ENCODE measurements at places on chromosomes 16 and 17. TPM values are rescaled to one million over a fixed set of nuclear protein-coding genes. Genes with fewer than 3 reads are reported as not detected.

- H3K36me3 ChIP-seq: no peaks in the 10 kb centered on the region
- no peaks in the 10 kb centered on the region for H3K4me1 ChIP-seq
- DNase-seq: no peak
- no peak overlapping the region for H3K4me3 ChIP-seq
- H3K27me3 ChIP-seq: no peaks in the 10 kb centered on the region
- H3K27ac ChIP-seq: no peak overlapping the region
These were observed 402.8 kb upstream of the SALL1 start for GRCh38 chr16:51553910-51554309.

DNA sequence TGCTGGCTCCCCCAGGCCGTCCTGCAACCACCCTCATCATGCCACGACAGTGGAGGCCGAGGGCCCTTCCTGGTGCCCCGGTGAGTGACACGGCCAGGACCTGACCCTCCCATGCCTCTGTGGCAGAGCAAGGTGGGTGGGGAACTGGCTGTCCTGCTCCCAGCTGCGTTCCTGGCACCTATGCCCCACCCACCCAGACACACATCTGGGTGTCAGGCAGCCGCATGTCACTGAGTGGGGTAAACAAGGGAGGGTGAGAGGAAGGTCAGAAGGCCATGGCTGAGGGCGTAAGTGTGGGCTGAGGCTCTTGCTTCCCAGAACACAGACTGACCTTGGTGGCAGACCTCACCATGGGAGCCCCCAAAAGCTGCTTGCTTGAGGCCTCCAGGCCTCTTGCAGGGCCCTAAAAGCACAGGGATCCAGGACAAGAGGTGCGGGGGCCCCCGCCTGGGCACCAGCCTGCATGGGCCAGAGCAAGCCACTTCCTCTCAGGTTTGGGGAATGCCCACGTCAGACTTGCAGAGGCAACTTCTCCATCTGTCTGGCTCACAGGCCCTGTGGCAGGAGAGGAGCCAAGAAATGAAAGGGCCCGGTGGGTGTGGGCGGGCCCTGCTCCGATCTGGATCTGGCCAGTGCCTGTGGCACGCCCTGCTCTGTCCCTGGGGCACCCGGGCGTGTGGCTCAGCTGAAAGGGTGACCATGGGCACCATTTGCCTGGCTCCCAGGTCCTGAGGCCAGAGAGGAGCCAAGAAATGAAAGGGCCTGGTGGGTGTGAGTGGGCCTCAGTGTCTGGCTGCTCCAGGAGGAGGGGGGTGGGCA is 3.9 kb upstream of the CCDC57 start:
- peak; percentile 86 for DNase-seq
- H3K27me3 ChIP-seq: peaks cover 36% of the 10 kb centered on the region
- peak overlapping the region; percentile 84 for H3K27ac ChIP-seq

- no peak for DNase-seq
- no peaks in the 10 kb centered on the region for H3K36me3 ChIP-seq
- no peak overlapping the region for H3K27ac ChIP-seq
- peaks cover 75% of the 10 kb centered on the region for H3K4me1 ChIP-seq
- H3K27me3 ChIP-seq: no peaks in the 10 kb centered on the region
These were observed 69.2 kb downstream of the PRKCB start for GRCh38 chr16:23905027-23905426.

- H3K27me3 ChIP-seq: peaks cover 8% of the 10 kb centered on the region
- H3K4me1 ChIP-seq: no peaks in the 10 kb centered on the region
- no peak for DNase-seq
- no peak overlapping the region for H3K4me3 ChIP-seq
- no peaks in the 10 kb centered on the region for H3K36me3 ChIP-seq
These were observed 94.9 kb downstream of the TMEM132E start for GRCh38 chr17:34673995-34674890.

The KRTAP4-4 gene
- not detected for polyA plus RNA-seq

DNA sequence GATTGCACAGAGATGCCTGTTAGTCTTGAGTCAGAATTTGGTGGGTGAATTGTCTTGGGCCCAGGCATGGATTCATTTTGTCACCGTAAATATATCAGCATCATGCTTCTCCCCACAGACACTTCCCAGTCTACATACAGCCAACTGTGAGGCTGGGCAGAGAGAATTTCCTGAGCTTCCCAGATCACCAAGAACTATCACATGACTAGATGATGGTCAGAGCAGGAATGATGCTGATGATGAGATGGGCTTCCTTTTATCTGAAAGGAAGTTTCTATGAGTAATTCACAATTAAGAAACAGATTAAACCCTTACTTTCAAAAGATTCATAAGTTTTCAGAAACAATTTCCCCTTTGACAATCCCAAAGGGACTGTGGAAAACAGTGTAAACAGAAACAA is 323 bp upstream of the KRTAP9-9 start:
- no peaks in the 10 kb centered on the region for H3K4me1 ChIP-seq
- H3K27me3 ChIP-seq: peaks cover 1% of the 10 kb centered on the region
- no peak overlapping the region for H3K4me3 ChIP-seq
- no peak for DNase-seq
- no peak overlapping the region for H3K27ac ChIP-seq
- no peaks in the 10 kb centered on the region for H3K36me3 ChIP-seq

DNA sequence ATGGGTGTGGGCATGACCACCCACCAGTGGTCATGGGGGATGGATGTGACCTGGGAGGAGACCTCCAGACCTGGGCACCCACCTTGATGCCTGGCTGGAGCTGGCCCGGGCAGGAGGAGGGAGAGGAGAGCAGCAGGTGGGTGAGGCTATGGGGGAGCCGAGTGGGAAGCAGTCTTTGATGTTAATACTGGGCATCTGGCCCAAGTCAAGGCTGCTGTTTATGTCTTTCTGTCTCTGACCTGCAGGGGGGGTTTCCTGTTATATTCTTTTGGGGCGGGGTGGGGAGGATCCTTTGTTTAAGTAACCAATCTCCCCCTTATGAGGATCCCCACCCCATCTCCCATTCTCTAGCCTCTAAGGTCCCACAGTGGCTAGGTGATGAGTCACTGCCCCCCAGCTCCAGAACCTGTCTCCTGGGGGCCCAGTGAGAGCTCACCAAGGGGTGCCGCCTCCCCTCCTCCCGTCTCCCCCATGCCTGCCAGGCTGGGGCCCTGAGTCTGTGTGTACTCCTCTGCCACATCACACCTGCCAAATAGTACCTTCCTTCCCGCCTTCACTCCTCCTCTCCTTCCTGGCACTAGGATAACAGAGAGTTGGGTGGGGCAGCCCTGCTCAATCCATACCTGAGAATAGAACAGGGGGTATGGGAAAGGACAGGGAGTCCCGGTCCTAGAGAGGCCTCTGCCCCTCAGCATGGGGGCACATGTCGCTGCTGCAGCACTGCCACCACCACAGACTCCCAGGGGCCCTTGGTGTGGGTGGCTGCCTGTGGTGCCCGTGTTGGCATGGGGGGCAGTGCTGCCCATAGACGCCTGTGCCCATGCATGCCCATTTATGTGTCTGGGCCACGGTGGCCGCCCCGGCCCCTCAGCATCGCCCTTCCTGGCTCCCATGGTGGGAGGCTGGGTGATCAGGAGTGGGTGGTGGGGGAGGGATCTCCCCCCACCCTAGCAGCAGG is 7.3 kb downstream of the THRA start:
- no peaks in the 10 kb centered on the region for H3K36me3 ChIP-seq
- peaks cover 84% of the 10 kb centered on the region for H3K4me1 ChIP-seq
- H3K27me3 ChIP-seq: peaks cover 6% of the 10 kb centered on the region
- peak; percentile 63 for DNase-seq
- peak overlapping the region; percentile 89 for H3K27ac ChIP-seq

The KRT39 gene
- not detected for polyA plus RNA-seq

DNA sequence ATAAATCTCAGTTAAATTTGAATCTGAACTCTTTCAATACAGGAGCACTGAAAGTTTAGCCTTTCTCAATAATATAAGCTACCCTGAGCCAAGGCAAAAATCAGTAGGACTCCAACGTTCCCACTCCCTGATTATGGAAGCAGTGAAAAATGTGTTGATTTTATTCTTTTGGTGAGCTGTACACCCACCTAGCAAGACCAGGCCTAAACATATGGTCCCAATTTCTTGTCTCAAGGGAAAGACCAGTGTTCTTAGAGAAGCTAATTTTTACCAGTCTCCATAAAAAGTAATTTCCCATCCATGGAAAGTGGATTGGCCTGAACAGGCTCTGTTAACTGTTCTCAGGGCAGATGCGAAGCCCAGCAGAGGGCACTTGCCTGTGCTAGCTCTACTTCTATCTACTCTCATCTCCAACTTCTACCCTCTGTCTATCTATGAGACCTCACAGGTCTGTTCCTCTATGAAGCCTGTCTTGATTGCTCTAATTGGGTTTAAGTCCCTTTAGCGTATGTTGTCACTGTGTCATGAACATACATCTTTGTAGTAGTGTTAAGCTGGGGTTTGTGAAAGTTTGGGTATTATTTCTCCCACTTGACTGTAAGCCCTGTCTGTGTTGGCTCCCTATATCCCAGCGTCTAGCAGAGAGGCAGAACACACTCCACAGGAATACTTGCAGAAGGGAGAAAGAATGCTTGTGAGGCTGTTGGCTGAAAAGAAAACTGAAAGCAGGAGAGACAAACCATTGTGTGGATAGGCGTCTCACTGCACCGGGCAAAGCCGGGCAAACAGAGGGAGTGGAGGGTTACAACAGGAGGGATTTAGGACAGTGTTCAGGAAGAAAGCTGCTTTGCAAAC is 167.1 kb upstream of the MAF start:
- peaks cover 17% of the 10 kb centered on the region for H3K4me1 ChIP-seq
- no peak overlapping the region for H3K4me3 ChIP-seq
- no peak overlapping the region for H3K27ac ChIP-seq
- peaks cover 2% of the 10 kb centered on the region for H3K27me3 ChIP-seq

DNA sequence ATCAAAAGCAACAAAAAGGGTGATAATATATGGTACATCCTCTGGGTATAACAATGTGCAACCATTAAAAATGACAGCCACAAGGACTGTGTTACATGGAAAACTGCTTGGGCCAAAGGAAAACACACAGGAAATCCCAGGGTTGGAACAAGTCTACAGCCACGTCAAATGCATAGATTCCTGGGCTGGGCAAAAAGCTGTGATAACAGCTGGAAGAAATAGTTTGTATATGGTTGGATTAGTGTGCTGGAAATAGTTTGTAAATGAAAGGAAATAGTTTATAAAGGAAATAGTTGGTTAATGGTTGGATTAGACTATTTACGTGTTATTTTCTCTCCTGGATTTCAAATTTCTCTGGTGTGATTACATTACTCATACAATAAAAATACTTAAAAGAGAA is 2.6 kb downstream of the HSD17B2 start:
- no peak overlapping the region for H3K4me3 ChIP-seq
- H3K27ac ChIP-seq: no peak overlapping the region
- no peaks in the 10 kb centered on the region for H3K36me3 ChIP-seq
- DNase-seq: no peak
- no peaks in the 10 kb centered on the region for H3K4me1 ChIP-seq

The ZSCAN10 gene
- 0.13 TPM for polyA plus RNA-seq

DNA sequence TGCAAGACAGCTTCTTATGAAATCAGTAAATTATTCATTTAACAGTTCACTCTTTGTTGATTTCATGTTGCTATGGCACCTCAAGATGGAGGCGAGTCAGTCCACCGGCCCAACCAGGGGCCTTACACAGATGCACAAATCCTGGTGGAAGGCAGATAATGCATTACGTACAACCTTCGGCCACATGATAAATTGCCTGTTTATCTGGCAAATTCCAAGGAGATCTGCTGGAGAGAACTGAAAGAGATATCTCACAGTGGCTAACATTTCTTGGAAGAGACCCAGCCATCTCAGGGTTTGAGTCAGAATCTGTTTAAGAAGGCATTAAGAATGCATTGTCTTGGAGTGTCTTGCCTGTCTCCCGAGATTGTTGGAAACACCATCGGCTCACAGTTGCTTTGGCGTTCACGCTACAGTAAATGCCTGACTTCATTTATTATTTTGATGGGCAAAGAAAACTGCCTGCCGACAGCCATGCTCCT is 225.6 kb downstream of the MSI2 start:
- H3K4me3 ChIP-seq: no peak overlapping the region
- H3K4me1 ChIP-seq: peaks cover 34% of the 10 kb centered on the region
- H3K27ac ChIP-seq: no peak overlapping the region
- peaks cover 8% of the 10 kb centered on the region for H3K27me3 ChIP-seq

DNA sequence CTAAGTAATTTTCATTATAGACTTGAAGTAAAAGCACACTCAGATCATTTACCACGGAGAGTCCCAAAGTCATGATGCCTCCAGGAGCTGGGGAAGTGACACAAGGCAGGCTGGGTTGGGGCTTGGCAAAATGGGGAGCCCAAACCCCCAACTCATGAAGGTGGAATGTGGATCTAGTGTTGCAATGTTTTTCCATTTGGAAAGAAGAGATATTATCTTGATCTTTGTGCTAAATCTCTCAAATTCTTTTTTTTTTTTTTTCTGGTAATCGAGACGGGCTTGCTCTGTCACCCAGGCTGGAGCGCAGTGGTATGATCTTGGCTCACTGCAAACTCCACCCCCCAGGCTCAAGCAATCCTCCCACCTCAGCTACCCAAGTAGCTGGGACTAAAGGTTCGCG is 7.5 kb upstream of the KCNG4 start:
- H3K4me1 ChIP-seq: no peaks in the 10 kb centered on the region
- H3K4me3 ChIP-seq: no peak overlapping the region
- no peaks in the 10 kb centered on the region for H3K36me3 ChIP-seq
- no peak overlapping the region for H3K27ac ChIP-seq
- DNase-seq: no peak

GRCh38 chr17:13541032-13541480 is 60.7 kb downstream of the HS3ST3A1 start:
- H3K27ac ChIP-seq: no peak overlapping the region
- H3K4me3 ChIP-seq: no peak overlapping the region
- no peak for DNase-seq
- H3K27me3 ChIP-seq: peaks cover 4% of the 10 kb centered on the region

The SDR42E1 gene
- 2.1 TPM for polyA plus RNA-seq

GRCh38 chr16:78425891-78426510 is 326.5 kb downstream of the WWOX start:
- no peak for DNase-seq
- H3K27ac ChIP-seq: no peak overlapping the region
- peaks cover 2% of the 10 kb centered on the region for H3K27me3 ChIP-seq

GRCh38 chr16:10240854-10241613 is 58.8 kb upstream of the GRIN2A start:
- no peak overlapping the region for H3K4me3 ChIP-seq
- no peak for DNase-seq
- H3K4me1 ChIP-seq: no peaks in the 10 kb centered on the region
- peaks cover 4% of the 10 kb centered on the region for H3K27me3 ChIP-seq
- H3K36me3 ChIP-seq: no peaks in the 10 kb centered on the region
